Peyer's patch (tissue), 4 donors: ENCODE measurements at places on chromosomes 12 and 14.

DNA sequence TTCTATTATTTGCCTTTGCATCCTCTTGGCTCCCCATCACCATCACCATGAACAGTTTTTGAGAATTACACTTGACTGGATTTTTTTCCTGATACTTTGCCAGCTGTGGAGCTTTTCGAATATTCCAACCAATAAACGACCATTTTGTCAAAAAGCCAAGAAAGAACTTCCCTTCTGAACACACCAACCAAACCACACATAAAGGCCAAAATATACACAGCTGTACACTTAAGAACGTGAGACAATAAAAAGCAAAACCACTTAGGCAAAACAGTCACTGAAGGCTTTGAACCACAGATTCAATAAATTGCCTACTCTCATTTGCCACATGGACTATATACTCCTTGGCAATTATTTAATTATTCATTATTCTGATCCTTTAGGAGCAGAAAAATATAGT lies 1.1 kb downstream of the C14orf93 start:
- no peak for DNase-seq

DNA sequence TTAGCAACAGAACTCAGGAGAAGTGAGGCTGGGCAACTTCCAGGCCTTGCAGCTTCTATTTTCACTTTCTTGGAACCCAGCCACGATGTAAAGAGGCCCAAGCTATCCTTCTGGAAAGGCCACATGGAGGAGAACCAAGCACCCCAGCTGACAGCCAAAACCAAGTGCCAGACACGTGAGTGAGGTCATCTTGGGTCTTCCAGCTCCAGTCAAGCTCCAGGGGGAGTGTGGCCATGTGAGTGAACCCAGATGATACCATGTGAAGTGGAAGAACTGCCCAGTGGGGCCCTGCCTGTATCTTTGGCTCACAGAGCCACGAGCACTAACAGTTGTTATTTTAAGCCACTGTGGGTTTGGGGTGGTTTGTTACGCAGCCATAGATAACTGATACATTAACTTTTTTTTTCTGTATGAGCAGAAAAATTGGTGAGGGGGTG lies 126.8 kb upstream of the MAP1LC3B2 start:
- no peak for DNase-seq

GRCh38 chr12:11973396-11973795 lies 97.3 kb upstream of the BCL2L14 start:
- no peak for DNase-seq

DNA sequence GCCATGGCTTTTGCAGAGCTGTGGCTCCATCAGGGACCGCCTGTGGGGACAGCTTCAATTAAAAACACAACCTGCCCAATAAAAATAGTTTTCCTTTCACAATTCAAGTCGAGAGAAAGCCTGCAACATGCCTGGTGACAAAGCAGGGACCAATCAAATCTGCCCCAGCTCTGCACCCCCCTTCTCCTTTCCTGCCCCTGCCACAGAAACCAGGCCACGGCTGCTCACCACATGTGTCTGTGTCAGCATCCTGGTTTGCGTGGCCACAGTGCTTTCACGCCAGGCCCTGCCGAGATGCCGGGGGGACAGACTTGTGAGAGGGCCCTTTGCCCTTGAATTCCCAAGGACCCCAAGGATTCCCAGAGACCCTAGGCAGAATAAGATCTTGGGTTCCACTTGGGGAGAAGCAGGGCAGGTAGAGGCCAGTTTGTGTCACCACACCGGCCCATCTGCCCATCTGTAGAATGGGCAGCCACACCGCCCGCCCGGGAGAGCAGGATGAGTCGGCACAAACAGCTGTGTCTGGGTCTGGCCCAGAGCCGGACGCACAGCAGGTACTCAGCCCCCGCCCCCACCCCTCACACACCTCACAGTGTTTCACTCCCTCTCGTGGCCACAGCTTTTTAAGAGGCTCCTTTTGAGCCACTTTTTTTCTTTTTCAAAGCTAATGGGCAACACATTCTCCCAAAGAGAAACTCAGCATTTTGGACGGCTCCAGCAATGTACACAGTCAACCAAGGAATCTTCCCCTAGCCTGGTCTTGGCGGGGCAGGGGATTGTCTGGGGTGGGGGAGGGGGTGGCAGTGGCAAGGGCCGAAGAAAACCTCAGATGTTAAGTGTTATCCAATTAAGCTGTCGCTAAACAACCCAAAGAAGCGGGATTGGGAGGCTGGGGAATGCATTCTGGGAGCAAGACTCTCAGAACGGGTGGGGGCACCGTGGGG lies 41.5 kb downstream of the BCL11B start:
- peak; percentile 56 for DNase-seq
